NCI-H526 treated with DMSO at 0.1 percent for 48 hours (cell line): ENCODE measurements at places on chromosomes 16 and 17.

DNA sequence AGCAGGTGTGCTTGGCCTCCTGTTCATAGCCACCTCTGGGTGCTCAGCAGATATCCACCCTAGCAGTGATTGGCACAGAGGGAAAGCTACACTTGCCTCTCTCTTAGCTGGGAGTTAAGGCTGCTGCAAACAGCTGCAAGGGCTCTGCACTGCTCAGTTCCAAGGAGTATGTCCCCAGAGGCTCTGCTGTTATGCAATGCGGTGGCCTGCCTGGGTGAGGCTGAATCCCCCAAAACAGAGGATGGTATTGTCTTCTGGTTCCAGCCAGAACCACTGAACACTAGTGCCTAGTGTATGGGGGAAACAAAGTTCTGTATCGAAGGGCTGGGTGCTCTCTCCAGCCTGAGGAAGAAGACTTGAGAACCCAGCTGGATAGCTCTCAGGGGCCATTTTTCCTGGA is 16.8 kb downstream of the TMEM94 start:
- DNase-seq, result no peak

DNA sequence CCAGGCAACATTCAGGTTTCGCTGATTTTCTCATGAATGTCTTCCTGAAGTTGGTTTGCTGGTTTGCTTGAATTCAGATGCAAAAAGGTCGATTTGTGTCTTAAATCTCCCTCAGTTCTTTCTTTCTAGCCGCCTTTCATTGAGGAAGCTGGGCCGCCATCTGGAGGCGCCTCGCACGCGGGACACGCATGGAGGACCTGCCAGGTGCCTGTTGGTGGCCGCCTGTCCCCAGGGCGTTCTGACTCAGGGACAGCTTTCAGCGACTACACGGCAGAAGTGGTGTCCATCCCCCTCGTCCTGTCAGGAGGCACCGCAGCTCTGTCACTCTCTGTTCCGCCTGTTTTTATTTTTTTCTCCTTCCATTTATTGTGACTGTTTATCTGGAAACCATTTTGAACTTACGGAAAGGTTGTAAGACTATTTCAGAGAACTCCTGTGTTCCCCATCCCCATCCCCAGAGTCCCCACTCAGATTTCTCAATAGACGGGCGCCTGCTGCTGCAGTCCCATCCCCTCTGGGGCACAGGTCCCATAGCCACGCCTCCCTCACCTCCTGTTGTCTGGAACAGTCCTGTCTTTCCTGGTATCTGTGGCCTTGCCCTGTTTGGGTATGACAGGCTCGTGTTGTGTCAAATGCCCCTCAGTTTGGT is 33.2 kb downstream of the COX4I1 start:
- no peak for DNase-seq

DNA sequence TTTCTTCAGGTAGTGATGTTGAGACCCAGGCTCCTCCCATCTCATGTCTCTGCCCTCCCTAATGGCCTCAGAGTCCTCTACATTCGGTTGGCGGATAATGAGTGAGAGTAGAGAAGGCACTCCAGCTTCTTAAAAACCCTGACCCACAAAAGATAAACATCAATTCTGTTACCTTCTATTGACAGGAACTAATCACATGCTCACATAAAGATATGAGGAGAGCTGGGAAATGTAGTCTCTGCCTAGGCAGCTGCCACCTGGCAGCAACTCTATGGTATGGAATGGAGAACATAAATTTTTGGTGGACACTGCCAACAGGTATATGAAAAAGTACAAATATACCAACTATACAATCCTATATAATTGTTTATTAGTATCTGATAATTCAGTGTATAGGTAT is 110.7 kb upstream of the HLF start:
- no peak for DNase-seq

DNA sequence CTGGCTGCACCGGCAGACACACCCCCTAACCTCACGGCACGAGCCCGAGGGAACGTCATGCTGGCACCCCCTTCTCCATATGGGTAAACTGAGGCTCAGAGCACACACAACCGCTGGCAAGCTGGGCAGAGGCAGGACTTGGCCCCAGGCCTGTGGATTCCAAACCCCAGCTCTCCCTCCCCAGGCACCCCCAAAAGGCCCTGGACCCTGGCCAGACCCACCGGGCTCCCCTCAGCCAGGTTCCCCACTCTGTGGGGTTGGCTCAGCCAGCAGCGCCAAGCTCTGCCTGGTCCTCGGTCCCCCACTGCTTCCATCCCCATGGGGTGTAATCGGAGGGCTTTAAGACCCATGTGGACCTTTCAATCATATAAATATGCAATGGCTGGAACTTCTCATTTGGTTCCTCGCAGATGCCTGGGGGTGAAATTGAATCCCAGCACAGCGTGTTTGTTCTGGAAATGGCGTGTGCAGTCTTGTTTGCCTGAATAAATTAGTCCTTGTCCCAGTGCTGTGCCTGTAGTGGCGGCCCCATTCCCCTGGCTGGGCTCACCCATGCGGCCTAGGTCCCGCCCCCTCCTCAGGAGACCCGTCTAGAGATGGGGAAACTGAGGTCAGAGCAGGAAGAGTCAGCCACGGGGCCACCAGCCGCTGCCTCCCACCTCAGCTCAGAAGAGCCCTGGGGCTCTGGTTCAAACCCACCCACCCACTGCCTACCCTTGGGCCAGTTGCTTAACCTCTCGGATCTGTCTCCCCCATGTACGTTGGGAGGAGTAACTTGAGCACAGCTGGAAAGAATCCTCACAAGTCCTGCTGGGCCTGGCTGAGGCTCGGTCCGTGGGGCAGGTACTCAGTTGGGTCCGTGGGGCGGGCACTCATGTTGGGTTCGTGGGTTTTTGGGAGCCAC is 57.3 kb downstream of the ZFPM1 start:
- peak; percentile 93 for DNase-seq

DNA sequence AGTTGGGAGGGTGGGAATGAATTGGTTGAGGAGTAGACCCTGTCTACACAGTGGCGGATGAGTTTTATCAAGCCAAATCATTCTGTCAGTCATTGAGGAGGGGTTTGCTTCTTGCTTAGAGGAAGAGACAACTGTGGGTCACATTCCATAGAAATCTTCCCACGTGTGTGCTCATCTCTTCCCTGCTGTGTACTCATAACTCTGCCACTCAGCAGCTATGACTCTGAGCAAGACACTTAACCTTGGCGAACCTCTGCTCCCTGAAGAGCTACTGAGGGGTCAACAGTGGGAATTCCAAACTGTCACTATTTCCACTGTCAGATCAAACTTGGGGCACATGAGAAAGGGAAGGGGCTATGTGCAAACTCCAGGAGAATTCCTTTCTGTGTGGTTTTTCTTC is 72.6 kb upstream of the COX10 start:
- no peak for DNase-seq

GRCh38 chr17:75737133-75737962 is 16.1 kb downstream of the ITGB4 start:
- DNase-seq, result no peak

- DNase-seq, result no peak
Measured at GRCh38 chr16:19928432-19928831, 43.8 kb upstream of the GPRC5B start.

GRCh38 chr17:6603744-6604325 is 36.7 kb downstream of the KIAA0753 start:
- DNase-seq, result no peak

- no peak for DNase-seq
Measured at GRCh38 chr16:2084895-2085625, 37.3 kb downstream of the TSC2 start.

- no peak for DNase-seq
Measured at GRCh38 chr16:877242-878071, 76.9 kb upstream of the GNG13 start.

GRCh38 chr17:83101805-83102480 is 22.5 kb downstream of the METRNL start:
- no peak for DNase-seq

GRCh38 chr16:85304337-85304736 is 192.1 kb upstream of the CIBAR2 start:
- DNase-seq, result no peak
